ENCODE measurements at places on chromosomes 6 and 20.
A peak's percentile ranks its signal among the peaks of the same experiment; 100 is the strongest.

- DNase-seq: no peak
Measured at GRCh38 chr6:39938773-39939654, 4.8 kb upstream of the MOCS1 start.

DNA sequence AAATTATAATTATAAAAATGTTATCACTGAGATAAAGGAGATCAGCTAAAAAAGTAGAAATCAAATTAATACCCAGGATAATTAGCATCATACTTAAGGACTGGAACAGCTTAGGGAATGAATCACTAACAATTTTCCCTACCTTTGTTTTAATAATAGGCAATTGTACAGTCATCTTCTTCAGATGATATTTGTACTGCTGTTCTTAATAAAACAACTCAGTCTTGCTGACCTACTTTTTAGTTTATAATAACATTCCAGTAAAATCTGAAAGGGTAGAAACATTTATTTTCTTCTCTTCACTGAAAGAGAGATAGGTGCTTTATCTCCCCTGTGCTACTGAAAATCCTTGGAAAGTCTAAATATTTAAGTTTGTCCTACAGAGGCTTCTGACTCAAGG is 271.2 kb upstream of the THEMIS start:
- no peak for DNase-seq

- peak; percentile 18 for DNase-seq
Measured at GRCh38 chr6:20402342-20403069, 827 bp downstream of the E2F3 start.

DNA sequence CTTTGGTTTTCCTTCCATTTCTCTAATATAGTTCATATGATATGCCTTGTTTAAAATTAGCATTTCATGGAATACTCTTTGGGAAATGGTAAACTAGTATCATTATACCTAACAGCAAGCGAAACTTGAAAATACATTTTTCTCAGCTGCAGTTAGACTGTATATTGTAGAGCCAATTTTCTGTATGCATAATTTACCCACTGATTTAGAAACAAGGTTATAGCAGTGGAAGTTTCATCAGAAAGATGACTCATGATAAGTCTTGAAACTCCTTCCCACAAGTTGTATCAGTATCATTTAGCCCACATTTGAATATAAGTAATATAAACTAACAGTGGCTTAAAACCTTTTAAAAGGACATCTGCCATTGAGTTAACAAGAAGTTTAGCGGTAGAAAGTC is 164.8 kb upstream of the BMP5 start:
- no peak for DNase-seq

- peak; percentile 44 for DNase-seq
Measured at GRCh38 chr20:10672624-10673127, 1.1 kb downstream of the JAG1 start.

- DNase-seq: peak; percentile 29
Measured at GRCh38 chr20:59063358-59064213, 21.0 kb upstream of the PRELID3B start.

DNA sequence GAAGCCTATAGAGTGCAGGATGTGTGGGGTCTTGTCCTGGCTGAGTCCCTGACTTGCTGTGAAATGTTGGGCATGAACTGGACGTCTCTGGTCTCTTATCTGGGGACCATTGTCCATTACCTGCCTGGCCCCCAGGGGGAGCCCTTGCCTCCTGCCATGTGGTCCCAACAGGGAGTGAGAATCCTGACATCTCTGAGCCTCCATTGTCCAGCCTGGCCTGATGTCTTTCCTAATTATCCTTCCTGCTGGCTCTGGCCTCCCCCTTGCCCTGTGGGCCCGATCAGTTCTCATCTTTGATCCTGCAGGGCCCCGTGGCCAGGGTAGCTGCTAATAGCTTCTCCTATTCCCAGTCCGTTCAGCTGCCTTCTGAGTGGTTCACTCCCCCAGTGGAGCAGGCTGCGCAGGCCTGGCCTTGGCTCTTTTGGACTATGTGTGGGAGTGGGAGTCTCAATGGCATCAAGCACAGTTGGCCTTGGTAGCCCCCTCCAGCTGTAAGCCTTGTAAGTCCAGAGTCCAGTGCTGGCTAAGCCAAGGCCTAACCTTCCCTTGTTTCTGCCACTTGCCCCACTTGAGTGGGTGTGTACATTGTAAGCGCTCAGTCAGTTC is 77.9 kb upstream of the RALY start:
- no peak for DNase-seq

DNA sequence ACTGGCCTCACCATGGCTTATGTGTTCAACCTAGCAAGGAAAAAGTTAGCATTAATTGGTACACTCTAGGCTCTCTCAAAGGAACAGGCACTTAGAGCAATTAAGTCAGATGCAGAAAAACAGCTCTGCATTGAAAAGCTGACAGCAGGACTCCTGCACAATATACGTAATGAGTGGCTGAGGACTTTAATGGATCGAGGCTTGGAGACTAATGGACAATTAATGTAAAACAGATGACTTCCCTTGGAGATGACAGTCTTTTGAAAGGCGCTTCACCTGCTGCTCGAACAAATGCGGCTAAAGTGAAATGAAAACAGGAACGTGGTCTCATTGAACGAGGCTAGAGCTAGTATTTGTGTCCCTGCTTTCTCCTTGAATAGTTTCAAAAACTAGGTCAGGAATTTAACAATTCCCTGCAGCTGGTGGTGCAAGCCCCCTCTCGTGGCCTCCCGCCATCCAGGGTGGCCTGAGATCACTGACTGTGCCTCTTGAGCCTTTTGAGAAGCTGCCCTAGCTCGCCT is 137.1 kb downstream of the ELOVL4 start:
- peak; percentile 77 for DNase-seq

DNA sequence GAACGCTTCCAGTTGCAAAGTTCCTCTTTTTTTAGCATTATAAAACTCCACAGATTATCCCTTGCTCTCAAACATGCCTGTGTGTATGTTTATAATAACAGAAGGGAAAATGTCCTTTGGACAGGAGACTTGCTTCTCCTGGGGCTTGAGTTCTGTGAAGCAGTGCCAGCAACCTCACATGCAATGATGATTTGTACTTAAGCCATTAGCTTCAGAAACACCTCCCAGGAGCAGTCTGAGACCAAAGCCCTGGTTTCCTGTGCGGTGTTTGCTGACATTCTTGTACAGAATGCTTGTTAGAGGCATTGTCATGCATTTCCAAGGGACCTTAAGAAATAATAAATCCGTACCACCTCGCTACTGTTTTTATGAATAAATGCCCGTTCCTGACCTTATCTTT is 752.8 kb downstream of the CBLN4 start:
- no peak for DNase-seq

GRCh38 chr6:159047891-159048685 is 3.3 kb upstream of the TAGAP start:
- DNase-seq: no peak

DNA sequence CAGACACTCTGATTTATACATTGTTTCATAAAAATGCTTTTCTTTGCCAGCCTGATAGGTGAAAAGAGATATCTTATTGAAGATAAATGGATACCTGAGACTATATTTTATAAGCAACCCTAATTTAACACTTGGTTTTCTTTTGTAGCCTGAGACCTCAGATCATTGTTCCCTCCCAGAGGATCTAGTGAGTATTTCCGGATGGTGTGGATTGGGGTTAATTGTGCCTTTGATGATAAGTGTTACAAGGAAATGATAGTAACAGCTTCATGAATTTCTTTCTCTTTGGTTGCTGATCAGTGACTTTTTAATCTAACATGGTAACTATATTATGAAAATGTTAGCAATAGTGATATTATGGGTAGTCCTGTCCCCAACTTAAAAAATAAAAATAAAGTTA is 30.4 kb downstream of the KDM1B start:
- DNase-seq: no peak

DNA sequence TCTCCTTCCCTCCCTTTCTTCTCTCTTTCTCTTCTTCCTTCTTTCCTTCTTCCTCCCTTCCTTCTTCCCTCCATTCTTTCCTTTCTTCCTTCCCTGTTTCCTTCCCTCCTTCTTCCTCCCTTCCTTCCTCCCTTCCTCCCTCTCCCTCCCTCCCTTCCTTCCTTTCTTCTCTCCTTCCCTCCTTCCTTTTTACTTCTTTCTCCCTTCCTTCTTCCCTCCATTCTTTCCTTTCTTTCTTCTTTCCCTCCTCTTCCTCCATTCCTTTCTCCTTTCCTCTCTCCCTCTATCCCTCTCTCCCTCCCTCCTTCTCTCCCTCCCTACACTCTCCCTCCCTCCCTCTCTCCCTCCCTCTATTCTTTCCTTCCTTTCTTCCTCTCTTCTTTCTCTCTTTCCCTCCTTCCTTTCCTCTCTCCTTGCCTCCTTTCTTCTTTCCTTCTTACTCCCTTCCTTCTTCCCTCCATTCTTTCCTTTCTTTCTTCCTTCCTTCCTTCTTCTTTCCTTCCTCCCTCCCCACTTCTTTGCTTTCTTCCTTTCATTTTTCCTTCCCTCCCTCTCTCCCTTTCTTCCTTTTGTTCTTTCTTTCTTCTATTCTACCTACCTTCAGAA is 200.4 kb upstream of the SSTR4 start:
- DNase-seq: no peak

DNA sequence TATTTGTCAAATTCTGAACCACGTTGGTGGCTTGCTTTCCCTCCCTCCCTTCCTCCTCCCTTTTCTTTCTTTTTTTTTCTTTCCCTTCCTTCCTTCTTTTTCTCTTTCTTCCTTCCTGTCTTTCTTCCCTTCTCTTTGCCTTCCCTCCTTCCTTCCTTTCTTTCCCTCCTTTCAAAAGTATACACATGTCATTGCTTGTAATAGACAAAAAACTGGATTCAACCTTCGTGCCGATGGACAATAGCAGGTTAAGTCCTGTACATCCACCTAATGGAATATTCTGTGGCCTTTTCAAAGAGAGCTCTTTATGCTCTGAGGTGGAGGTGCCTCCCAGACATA is 72.2 kb downstream of the BANF2 start:
- DNase-seq: no peak

GRCh38 chr20:61387204-61387953 is 135.3 kb downstream of the CDH4 start:
- DNase-seq: no peak

GRCh38 chr6:125196613-125197012 is 43.0 kb downstream of the TPD52L1 start:
- DNase-seq: no peak

DNA sequence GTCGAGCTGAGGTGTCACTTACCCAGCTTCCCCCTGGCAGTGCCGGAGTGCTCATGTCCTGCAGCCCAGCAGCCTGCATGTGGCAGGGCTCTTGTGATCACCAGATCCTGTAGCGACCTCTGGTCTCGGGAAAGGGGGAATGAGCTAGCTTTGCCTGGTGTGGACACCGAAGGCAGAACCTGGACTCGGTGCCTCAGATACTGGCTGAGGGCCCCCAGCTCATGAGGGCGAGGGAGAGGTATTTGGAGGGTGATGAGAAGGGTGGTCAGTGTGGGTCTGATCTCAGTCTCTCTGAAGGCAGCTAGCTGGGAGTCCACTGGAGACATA is 26.3 kb downstream of the SUN5 start:
- no peak for DNase-seq
